ENCODE measurements at places on chromosomes 3 and 15. TPM values are rescaled to one million over a fixed set of nuclear protein-coding genes. Genes with fewer than 3 reads are reported as not detected.

MANF gene
- total RNA-seq, result 167 TPM

GOLGA6A gene
- not detected for total RNA-seq

ZNF385D gene
- total RNA-seq, result 3.2 TPM

WNT5A gene
- 3.7 TPM for total RNA-seq

SERINC4 gene
- not detected for total RNA-seq

STRIT1 gene
- not detected for total RNA-seq

ELP6 gene
- 34.8 TPM for total RNA-seq

ROBO1 gene
- total RNA-seq, result 1.8 TPM

LIPH gene
- not detected for total RNA-seq

TMC3 gene
- total RNA-seq, result not detected

ZNF620 gene
- 2.8 TPM for total RNA-seq

SH3GL3 gene
- total RNA-seq, result not detected

RAB6B gene
- 0.32 TPM for total RNA-seq

ADGRG7 gene
- total RNA-seq, result not detected

NRG4 gene
- total RNA-seq, result not detected

IMPG2 gene
- total RNA-seq, result 0.16 TPM

GOLGA8T gene
- total RNA-seq, result 0.13 TPM

KBTBD13 gene
- not detected for total RNA-seq

PLSCR5 gene
- total RNA-seq, result not detected

TRIM42 gene
- not detected for total RNA-seq

LRRN1 gene
- not detected for total RNA-seq

Data from bladder microvascular endothelial cell (primary cell).